GM13977 (cell line): ENCODE measurements at places on chromosomes 6 and 20.

DNA sequence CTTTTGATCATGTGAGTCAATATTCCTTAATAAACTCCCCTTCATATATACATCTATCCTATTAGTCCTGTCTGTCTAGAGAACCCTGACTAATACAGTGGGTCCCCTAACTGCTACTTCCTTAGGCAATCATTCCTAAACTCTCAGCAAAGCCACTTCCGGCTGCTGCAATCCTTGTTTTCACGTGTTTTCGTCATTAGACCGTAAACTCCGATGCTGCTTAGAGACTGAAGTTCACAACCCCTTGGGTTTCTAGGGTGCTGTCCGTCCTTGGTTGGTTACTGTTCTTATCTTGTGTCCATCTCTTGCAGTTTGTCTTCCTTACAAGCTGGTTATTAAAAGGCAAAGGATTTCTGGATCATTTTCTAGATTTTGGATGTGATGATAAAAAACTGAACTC, 106.4 kb downstream of the GMPR start:
- no peak for DNase-seq

- DNase-seq = no peak
These were observed 63.1 kb downstream of the SLX4IP start for GRCh38 chr20:10498200-10498599.

- no peak for DNase-seq
These were observed 67.4 kb downstream of the TOX2 start for GRCh38 chr20:43982016-43982415.

- DNase-seq = no peak
These were observed 20.5 kb downstream of the ADAT2 start for GRCh38 chr6:143429970-143430369.

DNA sequence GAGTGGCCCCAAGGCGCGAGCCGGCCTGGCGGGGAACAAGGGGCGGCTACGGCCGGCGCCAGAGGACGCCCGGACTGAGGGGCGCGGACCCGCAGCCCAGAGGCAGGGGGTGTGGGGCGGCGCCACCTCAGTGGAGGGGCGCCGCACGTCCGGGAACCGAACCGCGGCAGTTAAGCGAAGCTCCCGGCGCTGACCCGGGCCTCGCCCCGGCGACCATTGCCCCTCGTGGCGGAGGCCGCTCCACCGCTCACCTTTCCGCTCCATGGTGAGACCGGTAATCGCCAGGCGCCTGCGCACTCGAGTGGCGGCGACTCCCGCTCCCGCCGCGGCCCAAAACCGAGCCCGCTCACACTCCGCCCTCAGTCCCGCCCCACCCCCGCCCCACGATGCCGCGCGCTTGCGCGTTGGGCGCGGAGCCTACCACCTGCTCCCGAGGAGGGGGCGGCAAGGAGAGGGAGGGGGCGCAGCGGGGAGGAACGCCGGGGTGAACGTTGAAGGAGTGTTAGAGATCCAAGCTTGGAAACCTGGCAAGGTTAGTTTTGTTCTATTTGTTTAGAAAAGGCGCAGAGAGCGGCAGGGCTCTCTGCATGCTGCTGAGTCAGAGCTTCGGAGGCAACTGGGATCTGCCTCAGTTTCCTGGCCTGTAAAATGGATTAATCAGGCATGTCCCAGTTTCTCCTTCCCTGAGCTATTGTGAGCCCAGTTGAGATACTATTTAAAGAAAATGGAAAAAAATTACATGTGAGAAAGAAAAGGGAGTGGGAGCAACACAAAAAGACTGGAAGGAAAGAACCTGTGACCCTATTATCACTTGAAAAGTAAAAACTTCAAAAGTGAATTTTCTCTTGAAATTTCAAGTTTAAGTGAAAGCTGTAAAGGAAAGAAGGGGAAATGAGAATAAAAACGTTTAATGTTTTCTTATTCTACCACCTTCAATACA, at the start of gene SRPK1:
Gene SRPK1 (minus strand): TSS at position 306 of the 940 bp plus-strand sequence. CDS start 42 bp downstream, at position 264.
- DNase-seq = peak; percentile 97

GRCh38 chr6:165649166-165650137, 13.6 kb downstream of the PDE10A start:
- no peak for DNase-seq

- no peak for DNase-seq
These were observed at the start of gene CALHM5 for GRCh38 chr6:116511424-116512110. TSS of gene CALHM5 (plus strand) at chr6:116511639. CDS start at chr6:116511697, 58 bp downstream.

DNA sequence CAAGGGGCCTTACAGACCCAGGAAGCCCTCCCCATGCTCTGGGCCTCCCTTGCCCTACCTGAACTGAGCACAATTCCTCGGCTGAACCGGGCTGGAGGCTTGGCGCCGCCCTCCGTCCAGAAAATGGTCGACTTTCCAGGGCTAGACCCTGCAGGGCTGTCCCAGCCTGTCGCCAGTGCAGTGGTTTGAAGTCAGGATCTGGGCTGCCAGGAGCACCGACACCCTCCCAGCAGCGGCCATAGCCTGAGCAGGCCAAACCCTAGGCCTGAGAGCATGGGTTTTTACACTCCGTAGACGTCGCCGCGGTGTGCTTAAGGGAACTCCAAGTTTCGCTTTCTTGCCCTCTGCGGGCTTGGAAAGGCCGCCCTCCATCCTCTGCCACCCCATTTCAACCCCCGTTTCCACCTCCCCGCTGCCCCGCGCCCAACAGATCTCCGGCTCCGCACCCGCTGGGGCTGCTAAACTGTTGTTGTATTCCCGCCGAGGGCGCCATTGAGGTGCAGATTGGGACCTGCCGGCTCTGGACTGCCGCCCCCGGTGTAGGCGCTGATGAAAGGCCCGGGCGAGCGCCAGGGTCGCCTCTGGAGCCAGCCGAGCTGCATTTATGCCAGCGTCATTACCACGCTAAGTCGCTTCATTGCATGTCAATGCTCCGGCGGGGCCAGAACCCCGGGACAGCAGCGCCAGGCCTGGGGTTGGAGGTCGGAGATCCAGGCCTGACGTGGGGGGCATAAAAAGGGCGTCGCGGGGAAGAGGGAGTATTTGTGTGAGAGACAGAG, 2.2 kb upstream of the TFAP2A start:
- DNase-seq = no peak

DNA sequence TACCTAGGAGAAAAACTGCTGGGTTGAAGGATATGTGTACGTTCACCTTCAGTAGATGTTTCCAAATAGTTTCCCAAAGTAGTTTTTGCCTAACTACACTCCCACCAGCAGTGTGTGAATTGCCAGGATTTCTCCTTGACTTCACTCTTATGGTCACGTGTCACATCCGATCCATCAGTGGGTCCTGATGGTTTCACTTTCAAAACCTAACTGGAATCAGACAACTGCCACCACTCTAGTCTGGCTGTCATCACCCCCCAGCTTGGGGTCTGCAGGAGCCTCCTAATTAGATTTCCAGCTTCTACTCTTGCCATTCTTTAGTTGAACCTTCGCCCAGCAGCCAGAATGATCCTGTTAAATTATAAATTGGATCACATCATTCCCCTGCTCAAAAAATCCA, 8.5 kb upstream of the SLC12A5 start:
- DNase-seq = no peak

- DNase-seq = peak; percentile 87
These were observed 54.9 kb downstream of the TAF4 start for GRCh38 chr20:62010551-62011402.

DNA sequence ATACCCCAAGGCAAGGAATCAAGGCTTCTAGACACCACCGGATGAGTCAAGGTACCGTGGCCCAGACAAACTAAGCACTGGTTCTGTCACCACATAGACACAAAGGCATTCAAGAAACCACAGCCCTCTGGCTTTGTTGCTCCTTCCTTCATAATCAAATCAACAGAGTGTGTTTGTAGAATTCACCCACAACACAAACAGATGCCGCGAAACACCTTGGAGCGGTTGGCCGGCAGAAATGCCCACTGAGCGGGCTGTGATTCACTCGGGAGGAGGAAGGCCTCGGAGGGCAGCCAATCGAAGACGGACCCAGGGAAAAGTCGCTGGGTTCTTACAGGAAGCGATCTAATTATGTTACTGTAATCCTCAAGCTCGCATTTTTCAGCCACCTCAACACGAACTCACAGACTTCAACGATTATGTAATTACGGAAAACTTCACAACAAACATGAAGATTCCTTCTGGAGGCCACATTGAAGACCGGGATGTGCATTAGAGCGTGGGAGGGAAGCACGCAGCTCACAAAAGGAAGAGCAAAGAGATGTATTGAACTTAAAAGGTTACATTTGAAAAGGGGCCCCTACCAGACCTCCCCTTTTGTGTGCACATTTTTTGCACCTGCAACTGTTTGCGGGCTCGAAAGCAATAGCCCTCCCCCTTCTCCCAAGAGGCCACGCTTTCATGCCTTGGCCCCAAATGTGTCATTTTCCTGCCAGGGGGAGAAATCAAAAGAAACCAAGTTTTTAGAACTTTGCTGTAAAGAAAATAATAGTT, 184.7 kb upstream of the PREP start:
- no peak for DNase-seq

DNA sequence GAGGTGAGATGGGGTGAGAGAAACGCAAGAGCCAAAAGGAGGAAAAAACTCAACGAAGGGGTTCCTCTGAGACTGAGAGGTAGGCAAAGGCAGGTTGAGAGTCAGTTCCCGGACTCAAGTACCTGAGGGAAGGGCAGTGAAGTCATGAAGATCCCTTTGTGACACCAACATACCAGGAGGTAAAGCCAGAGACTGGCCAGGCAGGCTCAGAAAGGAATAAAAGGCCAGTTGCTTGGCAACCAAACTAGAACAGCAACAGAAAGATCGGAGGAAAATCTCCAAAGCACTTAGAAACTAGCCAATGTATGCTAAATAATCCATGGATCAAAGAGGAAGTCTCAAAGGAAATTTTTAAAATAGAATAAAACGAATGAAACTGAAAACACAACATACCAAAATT, 209.8 kb upstream of the PROKR2 start:
- DNase-seq = no peak

GRCh38 chr20:37726971-37727956, 33.4 kb downstream of the CTNNBL1 start:
- DNase-seq = peak; percentile 11

DNA sequence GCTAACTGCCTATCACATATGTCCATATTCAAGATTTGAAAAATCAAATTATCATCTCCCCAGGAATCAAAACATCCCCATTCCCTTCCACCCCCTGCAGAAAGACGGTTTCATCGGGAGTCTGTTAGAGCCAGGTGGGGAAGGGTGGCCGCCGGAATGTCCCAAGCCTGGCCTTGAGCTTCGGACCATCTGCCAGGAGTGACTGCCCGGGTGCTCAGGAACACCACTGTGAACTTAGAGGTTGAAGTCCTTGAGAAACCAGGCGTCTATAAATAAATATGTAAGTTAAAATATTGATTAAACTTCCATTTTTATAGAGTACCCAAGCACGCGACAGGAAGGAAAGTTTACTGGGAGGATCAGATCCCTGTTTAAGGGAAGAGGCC, 250.8 kb downstream of the DLL1 start:
- DNase-seq = no peak

GRCh38 chr6:78605909-78606446, 261.4 kb upstream of the IRAK1BP1 start:
- no peak for DNase-seq

DNA sequence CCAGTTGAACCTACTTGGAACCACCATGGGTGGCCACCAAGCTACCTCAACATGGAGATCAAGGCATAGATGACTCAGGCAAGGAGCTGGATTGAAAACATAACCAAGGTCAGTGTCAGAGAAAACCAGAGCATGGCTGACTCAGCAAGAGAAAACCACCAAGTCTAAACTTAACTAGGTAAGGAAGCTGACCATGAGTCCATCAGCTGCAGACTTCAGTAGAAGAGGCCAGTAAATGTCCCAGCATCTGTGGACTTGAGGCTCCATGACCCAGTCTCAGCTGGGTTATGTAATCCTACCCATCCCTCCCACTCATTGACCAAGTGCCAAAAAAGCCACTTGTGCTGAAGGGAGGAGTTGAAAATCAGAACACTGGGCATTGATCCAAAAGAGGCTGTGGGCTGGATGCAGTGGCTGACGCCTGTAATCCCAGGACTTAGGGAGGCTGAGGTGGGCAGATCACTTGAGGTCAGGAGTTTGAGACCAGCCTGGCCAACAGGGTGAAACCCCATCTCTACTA, 93.7 kb upstream of the CBLN4 start:
- no peak for DNase-seq

GRCh38 chr20:54017846-54018245, 52.5 kb downstream of the BCAS1 start:
- peak; percentile 54 for DNase-seq

GRCh38 chr20:57387463-57387862, 3.7 kb upstream of the RBM38 start:
- DNase-seq = no peak

- DNase-seq = peak; percentile 64
These were observed at the start of gene TIAM2 for GRCh38 chr6:154995254-154996015. TSS of gene TIAM2 (plus strand) at chr6:154995315. CDS start at chr6:155129224, 133,909 bp downstream.

DNA sequence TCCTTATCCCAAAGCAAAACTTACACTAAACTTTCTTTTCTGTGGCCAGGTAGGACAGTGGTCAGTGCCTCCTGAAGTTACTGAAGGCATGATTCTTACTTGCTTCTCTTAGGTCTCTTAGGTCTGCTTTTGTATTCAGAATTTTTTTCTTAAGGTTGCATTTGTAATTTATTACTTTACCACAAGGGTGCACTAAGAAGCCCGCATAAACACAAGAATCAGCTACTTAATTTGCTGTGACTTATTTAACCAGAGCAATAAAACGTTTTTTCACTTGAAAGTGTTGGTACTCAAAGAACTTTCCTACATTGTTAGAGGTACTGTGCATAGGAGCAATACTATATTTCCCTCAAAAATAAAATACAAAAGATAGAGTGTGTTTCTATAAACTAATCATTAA, 75.4 kb upstream of the LAMA2 start:
- no peak for DNase-seq

DNA sequence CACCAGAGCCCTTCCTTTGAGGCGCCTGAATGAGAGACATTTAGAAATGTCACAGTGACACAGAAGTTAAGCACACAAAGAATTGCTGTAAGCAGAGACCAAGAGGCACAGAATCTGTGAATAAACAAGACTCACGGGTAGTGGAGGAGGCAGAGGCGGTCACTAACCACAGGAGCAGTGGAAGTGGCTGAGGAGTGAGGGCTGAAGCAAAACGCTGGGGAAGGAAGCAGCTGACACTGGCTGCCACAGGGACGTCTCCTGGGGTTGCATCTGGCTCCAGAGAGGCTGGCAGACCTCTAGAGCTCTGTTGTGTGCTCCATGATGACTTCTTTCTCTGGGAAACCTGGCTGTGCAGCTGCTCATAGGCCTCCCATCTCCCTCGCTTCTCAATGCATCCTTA, 65.0 kb upstream of the SLC2A12 start:
- no peak for DNase-seq

DNA sequence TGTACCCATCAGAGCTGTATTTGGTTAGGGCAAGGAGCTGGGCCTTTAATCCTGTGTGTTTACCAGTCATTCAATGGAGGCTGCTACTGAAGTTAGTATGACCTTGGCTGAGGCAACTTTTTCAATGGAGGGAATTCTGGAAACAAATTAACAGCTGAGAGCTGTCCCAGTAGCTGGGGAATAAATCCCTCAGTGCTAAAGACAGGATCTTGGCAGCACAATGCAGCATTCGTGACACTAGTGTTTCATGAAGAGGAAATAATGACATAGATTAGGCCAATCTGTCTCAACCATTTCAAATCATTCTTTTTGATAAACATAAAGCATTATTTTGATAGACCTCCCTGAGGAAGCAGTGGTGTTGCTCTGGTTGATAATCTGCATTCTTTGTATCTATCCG, 42.9 kb downstream of the GRM1 start:
- DNase-seq = no peak

- no peak for DNase-seq
These were observed 935.7 kb downstream of the KIF16B start for GRCh38 chr20:15637546-15637945.
